Activated CD4-positive, alpha-beta T cell treated with anti-CD3 and anti-CD28 coated beads for 4 hours (primary cell): ENCODE measurements at places on chromosomes 3 and 15.

GRCh38 chr15:58269455-58270414, 131.6 kb downstream of the AQP9 start:
- peak; percentile 4 for DNase-seq

DNA sequence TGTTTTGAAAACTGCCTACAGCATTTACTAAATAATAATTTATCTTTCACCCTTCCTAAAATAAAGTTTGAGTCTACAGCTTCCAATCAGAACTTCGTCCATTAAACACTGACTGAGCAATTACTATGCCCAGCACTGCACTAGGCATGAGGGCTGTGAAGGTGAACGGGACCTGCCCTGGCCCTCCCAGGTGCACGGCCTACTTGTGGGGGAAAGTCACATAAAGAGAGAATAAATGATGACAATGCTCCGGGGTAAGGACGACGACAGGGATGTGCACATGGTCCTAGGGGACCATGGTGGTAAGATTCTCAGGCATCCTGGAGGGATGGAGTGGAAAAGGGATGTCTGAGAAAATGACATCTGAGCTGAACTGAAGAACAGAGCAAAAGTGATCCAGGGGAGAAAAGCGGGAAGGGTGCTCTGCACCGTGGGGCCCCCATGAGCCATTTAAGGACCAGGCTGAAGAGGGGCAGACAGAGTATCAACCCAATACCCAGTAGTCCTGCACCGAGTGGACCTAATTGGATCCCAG, 11.5 kb downstream of the PLA2G4F start:
- no peak for DNase-seq

- DNase-seq = no peak
Measured at GRCh38 chr3:122365073-122365472, 18.0 kb downstream of the MIX23 start.

DNA sequence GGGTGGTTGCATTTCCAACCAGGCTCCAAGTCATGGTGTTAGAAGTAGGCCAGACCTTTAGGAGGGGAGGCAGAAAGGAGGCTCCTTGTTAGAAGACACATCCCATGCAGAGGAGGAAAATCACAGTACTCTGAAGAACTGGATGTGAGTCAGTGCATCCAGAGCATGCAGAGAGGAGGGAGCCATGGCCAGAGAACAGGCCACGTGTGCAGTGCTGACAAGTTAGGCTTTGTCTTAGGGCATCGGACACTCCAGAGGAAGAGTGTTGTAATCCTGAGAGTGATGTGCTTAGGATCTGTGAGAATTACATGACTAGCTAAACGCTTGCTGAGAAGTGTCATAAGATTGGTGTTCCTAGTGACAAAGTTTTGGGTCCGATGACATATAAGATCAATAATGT, 456.5 kb upstream of the THRB start:
- no peak for DNase-seq

DNA sequence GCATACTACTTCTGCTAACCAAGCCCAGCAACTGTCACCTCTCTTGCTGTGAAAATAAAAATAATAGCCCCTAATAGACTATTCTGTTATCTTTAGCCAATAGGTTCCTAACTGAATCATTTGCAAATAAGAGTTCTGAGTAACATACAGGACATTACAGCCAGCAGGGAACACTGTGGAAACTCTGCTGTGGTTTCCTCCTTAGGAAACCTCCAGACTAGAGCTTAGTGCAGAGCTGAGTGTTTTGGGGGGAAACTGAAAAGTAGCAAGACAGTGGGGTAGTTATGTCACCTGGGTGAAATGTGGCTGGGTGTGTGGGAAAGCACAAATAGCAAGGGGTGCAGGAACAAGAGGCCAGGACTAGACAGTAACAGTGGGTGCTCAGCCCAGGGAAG, 32.4 kb downstream of the DZIP1L start:
- DNase-seq = no peak

DNA sequence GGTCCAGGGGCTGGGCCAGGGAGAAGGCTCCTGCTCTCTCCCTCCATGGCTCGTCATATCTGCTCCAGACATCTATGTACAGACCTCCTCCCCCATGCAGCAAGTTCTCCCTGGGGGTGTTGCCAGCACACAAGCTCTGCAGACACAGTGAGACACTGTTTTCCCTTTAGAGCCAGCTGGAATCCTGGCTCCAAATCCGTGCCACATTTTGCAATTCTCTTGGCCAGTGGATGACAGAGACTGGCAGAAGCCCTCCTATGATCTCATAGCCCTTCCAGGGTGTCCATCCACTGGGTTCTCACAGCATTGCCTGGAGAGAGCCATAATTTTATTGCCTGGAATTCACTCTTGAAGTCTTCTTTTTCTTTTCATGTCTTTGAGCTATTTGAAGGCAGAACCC, 203.9 kb downstream of the TLE3 start:
- no peak for DNase-seq

DNA sequence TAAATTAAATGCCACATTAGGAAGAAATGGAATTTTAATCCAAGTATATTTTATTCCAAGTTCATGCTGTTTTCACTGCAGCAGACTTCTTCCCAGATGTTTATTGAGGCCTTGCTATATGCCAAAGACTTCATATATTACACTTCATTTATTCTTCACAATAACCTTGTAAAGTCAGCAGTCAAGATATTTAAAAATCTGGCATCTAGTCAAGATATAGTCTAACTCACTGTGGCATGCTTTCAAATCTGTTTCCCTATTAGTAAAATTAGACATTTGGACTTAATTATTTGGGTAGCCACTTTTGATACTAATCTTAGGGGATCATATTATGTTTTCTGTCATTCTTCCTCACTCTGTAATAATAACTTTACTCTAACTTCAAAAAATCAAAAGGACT, 81.5 kb upstream of the VGLL3 start:
- DNase-seq = no peak

GRCh38 chr3:184737641-184738505, 26.0 kb upstream of the MAGEF1 start:
- no peak for DNase-seq

DNA sequence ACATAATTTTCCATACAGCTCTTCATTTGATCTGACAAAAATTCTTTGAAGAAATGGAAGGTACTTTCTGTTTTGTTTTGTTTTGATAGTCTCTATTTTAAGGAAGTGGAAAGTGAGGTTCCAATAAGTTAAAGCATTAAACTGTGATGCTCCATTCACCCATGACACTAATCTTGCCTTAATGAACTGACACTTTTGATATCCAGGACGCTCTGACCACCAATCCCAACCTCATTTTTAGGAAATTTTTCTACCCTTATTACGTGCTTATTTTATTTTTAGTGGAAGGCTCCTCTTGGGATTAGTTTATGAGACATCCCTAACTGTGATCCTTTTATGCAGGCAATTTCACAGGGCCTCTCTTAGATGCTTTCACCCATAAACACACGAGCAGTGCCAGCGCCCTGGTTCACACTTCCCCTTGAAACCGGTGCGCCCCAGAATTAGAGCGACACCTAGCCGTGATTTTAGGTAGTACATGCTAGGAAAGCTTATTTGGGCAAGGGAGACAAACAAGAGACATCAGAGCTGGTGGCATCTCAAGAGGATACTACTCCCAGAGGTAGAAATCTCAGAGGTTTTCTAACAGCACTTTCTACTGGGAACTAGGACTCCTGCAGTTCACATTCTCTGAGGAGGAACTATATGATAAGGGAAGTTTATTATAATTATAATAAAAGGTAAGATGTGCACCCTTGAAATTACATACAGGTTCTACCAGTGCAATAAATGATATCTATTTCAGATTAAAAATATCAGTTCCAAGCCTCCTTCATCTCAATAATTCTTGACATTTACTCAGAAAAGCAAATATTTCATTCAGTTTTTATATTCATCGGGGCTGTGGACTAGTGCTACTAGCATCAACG, 173.9 kb downstream of the SLC9A9 start:
- DNase-seq = peak; percentile 80

DNA sequence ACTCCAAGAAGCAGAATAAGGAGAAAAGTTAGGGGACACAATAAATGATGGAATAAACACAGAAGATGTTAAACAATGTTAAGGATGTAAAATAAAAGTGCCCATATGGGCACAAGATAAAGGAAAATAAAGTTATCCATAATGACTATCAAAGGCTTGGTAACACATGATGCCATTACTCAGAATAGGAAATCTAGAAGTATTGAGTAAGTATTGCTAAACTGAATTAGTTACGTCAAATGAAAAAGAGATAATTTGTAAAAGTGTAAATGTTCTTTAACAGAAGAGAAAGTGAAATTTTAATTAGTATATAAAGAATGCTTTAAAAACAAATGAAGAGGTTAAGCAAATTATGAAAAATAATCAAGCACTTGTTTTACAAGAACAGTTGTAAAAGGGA, 6.7 kb downstream of the COPS2 start:
- no peak for DNase-seq

GRCh38 chr3:182349051-182349450, 444.3 kb upstream of the ATP11B start:
- DNase-seq = no peak

DNA sequence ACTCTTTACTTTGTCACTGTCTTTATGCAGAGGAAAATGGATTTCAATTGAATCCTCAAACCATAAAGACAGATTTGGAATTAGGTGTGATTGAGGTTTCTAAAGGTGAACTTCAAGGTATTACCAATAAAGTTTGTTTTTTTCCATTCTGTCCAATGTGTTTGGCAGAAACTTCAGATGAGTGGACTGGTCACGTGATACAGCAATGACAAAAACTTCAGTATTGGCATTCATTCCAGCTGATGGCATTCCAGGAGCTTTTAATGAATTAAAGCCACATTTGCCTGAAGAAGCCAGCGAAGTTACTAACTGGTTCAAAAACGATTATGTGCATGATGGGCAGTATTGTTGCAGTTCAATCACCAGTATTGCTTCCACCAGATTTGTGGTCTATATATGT, 4.5 kb upstream of the MASP1 start:
- no peak for DNase-seq

DNA sequence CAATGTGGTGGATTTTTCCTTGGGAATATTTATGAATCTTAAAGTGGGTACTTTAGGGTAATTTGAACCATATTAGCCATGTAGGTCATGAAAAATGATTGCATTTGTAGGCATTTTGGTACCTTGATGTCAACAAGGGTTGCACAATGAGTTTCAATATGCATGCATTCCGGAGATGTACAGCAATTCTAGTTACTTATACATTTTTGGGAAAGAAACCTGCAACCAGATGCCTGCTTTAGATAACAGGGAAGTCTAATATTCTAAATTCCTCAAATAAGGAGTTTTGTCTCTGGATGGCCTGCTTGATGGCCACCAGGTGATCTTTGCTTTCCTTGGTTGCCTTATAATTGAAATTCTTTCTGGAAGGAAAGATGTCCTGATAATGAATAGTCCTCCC, 240.5 kb upstream of the SETMAR start:
- no peak for DNase-seq

DNA sequence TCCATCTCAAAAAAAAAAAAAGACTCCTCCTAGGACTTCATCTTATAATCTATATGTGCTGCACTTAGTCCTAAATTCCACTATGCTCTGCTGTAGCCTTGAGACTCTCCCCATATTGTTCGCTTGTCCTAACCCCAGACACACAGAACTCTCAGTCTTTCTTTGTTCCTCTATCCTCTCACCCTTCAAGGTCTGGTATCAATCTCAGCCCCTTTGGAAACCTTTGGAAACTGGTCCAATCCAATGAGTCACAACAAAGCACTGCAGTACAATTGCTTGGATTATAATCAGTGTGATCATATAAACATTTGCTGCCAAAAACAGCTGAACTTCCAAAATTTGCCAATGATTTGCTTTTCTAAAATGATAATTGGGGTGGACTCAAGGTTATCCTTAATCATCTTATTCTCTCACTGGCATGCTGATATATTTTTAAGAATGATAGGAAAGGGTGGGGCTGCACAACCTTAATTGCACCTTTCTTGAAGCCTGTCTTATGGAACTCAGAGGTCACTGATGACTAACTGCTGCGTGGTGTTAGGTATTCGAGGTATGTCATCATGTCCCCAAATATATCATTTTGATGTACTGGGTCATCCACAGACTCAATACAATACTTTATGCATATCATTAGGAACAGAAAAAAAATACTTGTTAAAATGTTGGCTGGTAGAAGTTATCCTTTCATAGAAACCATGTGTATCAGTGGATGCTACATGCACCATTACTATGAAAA, 756.7 kb downstream of the NR2F2 start:
- no peak for DNase-seq

DNA sequence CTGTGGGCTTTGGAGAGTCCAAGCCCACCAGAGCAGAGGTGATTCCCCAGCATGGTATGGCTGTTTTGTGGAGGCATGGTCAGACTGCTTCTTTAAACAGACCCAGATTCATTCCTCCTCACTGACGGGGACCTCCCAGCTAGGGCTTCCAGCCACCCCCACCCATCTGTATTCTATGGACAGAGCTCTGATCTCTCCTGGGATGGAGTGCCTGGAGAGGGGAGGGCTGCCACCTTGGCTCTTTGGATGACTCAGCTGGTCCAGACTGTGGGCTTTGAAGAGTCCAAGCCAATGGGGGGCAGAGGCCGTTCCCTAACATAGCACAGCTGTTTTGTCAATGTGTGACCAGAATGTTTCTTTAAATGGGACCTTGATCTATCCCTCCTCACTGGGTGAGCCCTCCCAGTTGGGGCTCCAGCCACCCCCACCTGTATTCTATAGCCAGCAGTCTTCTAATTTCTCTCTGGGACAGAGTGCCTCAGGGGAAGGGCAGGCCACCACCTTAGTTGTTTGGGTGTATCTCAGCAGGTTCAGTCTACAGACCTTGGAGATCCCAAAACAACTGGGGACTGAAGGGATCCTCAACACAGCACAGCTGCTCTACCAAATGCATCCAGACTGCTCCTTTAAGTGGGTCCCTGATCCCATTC, 122.0 kb upstream of the OSTN start:
- no peak for DNase-seq

- DNase-seq = no peak
Measured at GRCh38 chr3:127120851-127121647, 71.9 kb upstream of the PRR23E start.

DNA sequence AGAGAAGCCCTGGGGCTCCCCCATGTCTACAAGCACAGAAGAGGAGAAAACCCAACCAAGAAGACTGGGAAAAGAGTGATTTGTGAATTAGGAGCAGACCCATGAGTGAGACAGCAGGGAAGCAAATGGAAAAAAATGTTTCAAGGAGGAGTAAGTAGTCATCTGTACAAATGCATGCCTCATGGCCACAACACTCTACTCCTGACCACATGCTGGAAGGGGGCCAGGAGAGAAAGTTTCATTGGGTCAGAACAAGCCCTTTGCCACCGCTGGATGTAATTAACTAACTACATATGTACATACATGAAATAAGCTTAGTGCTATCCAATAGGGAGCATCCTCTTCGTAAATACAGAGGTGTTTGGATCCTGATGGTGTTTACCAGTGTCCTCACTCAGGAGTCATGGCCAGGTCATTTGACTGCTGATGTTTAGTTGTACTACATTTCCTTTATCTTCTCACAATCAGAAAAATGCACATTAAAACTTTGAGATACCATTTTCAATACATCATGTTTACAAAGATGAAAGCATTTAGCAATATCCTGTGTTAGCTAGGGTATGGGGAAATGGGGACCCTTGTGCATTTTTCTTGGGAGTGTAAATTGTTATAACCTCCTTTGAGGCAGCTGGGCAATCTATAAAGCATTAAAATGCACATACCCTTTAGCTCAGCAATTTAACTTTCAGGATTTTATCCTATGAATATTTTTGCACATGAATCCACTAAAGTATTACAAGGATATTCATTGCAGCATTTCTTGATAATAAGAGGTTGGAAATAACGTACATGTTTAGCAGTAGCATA, 27.1 kb downstream of the CLRN1 start:
- no peak for DNase-seq

GRCh38 chr3:25817638-25818037, 27.7 kb downstream of the OXSM start:
- no peak for DNase-seq
